Adipocyte (in vitro differentiated cells): ENCODE measurements at places on chromosomes 5 and 9.
A peak's percentile ranks its signal among the peaks of the same experiment; 100 is the strongest.

GRCh38 chr5:138466125-138466899 lies 1.0 kb downstream of the EGR1 start:
- peak; percentile 50 for DNase-seq

DNA sequence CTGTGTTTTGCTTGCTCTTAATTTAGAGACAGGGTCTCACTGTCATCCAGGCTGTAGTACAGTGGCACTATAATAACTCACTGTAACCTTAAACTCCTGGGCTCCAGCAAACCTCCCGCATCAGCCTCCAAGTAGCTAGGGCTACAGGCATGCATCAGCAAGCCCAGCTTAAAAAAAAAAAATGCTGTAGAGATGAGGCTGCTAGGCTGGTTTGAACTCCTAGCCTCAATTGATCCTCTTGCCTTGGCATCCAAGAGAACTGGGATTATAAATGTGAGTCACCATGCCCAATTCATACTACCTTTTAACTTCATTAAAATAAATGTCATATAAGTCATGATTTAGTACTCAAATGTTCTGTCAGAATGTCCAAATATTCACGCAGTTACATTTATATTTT lies 2195.7 kb upstream of the C9orf72 start:
- no peak for DNase-seq

- no peak for DNase-seq
These were observed 173.3 kb upstream of the CLINT1 start for GRCh38 chr5:158032246-158032645.

DNA sequence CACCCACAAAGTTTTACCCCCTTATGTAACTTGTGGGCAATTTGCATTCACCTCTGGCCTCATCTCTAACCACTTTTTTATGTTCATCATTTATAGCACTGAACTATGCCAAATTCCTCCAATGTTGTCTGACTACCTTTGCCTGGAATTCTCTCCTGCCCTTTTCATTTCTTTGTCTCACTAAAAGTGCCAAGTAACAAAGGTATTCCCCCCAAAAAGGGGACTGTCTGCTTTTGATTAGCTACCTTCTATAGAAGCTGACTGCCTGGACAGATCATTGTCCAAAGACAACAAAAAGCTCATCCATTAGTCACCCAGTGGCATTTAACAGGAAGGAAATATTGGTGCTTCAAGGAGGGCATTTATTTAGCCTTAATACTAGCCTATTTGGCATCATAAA lies 189.9 kb upstream of the VCAN start:
- peak; percentile 22 for DNase-seq

DNA sequence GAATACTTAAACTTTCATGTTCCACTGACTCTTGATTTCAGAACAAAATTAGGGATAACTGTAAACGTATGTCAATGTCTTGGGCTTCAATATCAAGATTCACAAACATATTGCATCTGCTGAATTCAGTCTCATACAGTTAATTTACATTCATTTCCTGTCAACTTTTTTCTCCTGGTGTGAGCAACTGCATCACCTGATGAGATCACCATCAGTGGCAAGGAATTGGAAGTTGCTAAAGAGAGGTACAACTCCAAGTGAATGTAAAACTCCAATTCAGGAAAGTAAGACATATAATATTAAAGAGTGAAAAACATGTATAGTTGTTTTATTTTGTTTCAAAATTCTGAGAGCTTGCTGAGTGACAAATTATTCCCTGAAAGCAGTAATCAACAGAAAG lies 1336.2 kb upstream of the C9orf72 start:
- no peak for DNase-seq

DNA sequence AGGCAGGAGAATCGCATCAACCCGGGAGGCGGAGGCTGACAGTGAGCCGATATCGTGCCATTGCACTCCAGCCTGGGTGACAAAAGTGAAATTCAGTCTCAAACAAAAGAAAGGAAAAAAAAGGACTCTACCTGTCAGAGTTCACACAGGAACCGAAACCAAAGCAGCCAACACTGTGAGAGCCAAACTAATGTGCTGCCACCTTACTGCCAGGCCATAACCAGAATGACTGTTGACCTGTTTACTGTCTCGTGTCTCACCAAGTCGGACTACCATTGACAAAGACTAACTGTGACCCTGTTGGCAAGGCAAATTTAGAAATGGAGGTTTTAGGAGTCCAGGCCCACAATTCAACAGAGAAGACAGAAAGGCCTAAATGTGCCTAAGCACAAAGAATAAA lies 112.4 kb downstream of the ANXA2R start:
- no peak for DNase-seq

GRCh38 chr9:30732060-30732459 lies 1652.4 kb upstream of the ACO1 start:
- DNase-seq: no peak

- no peak for DNase-seq
These were observed 352.7 kb upstream of the CD180 start for GRCh38 chr5:67549296-67549618.

GRCh38 chr9:37446401-37446800 lies 18.8 kb downstream of the ZBTB5 start:
- DNase-seq: peak; percentile 15

DNA sequence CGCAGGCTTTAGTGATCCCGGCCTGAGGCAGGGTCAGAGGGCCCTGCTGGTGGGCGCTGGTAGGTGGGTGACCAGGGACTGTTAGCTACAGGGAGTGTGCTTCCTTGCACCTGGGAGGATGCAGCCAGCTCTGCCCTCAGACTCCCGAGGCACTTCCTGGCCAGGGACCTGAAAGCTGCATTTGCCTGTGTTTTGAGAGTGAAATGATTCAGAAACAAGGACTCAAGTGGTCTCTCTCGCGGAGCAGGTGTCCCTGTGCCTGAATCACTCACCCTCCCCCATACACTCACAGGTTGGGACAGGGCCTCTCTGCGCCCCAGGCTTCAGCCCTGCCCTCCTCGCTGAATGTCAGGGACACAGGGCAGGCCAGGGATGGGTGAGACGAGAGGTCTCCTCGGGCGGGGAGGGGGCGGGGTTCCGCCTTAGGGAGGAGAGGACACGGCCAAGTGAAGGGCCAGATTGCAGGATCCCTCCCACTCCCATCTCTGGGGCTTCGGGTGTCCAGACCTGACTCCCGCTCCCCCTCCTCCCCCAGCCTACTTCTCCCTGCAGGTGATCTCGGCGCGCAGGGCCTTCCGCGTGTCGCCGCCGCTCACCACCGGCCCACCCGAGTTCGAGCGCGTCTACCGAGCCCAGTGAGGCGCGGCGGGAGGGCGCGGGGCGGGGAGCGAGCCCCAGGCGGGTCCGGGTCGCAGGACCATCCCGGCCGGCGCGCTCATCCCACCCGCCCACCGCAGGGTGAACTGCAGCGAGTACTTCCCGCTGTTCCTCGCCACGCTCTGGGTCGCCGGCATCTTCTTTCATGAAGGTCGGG lies 1.5 kb downstream of the LTC4S start:
- peak; percentile 25 for DNase-seq

DNA sequence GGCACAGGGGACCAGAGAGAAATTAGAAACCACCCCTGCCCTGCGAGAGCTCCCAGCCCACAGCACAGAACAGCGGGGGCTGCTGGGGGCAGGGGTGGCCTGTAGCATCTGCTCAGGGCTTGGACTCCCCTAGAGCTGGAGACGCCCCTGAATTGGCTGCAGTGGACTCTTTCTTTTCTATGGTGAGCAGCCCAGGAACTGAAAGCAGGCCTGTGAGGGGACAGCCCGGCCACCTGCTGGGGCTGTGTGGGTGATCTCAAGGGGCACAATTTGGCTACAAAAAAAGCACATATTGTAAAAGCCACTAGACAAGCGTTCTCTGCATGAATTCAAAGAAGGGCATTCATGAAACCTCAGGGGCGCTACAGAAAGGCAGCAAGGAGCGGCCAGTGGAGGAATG lies 57.5 kb upstream of the ICE1 start:
- no peak for DNase-seq

DNA sequence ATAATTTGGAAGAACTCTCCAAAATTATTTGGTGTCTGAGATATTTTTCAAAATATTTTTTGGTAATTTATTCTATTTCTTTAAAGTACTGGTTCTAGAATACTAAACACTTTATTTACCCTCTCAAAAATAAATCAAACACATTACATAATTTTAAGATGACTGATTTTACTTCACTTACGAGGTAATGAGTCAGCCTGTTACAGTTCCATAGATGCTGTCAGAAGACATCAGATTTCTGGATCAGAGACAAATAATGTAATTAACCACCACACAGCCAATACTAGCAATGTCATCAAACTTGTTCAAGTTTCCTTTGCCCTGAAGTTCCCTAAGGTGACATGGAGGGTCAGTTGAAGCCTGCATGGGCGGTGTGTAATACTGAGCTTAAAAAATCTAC lies 106.1 kb upstream of the CDH9 start:
- DNase-seq: no peak

DNA sequence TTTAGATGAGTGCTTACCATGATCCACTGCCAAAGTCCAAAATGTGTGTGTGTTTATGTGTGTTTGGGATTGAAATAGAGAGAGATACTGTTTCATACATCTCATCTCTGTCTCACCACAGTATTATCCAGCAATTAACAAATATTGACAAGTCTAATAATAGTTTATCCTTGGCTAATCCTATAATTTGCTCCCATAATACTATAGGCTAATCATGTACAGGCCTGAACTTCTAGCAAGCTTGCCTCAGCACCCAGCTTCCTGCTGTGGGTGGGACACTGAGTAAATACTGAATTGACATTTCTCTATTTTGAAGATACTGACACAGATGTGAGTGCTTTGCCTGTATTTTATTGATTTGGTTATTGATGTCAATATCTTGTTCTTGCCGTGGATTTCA lies 35.3 kb upstream of the KCNV2 start:
- DNase-seq: no peak

GRCh38 chr9:97412626-97413385 lies 910 bp downstream of the TDRD7 start:
- DNase-seq: peak; percentile 14

- DNase-seq: no peak
These were observed 1.4 kb upstream of the HNRNPH1 start for GRCh38 chr5:179624841-179625271.

GRCh38 chr5:172506921-172507320 lies 52.6 kb upstream of the SH3PXD2B start:
- no peak for DNase-seq

DNA sequence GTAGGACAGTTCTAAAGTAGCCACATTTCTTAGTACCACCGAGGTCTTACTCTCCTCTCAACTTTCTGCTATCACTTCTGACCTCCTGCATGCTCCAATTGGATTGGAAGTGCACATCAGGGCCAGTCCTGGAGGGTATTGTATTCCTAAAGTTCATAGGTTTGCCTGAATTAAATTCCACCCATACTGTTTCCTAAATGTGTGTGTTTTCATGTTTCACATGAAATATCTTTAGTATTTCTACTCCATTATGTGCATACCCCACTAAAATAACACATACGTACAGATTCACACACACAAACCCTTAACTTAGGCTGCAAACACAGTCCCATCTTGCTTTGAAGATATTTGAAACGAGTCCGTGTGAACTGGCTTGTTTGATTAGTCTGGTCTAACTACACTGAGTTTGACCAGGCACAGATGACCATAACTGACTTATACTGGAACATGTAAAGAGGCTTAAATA lies 24.8 kb downstream of the ALDH1A1 start:
- no peak for DNase-seq

DNA sequence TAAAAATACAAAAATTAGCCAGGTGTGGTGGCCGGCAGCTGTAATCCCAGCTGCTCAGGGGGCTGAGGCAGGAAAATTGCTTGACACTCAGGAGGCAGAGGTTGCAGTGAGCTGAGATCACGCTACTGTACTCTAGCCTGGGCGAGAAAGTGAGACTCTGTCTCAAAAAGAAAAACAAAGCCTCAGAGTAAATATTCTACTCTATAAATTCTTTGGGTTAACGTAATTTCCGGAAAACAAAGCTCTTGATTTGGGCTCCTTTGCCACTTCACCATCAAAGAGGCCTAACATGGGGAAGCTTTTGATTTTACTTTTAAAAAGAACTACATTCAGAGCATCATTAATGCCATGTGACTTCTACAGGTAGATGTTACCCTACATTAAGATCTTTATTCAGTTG lies 103.1 kb downstream of the SERINC5 start:
- no peak for DNase-seq

- no peak for DNase-seq
These were observed 16.6 kb downstream of the PTGR1 start for GRCh38 chr9:111582888-111583287.

DNA sequence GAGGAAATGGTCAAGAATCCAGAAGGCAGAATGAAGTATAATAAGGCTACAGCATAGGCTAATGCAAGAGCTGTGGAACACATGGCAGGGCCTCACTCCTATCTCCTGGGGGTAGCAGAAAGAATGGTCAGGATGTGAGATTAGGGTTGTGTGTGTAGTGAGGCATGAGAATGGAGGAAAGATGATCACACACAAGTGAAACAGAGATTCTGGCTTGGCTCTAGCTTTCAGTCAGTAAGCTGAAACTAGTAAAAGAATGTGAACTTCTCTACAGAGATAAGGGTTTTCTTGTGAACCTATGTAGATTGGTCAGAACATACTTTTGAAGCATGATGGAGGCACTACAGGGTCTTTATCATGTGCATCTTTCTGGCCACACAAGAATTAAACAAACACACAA lies 298.8 kb downstream of the ASTN2 start:
- no peak for DNase-seq

DNA sequence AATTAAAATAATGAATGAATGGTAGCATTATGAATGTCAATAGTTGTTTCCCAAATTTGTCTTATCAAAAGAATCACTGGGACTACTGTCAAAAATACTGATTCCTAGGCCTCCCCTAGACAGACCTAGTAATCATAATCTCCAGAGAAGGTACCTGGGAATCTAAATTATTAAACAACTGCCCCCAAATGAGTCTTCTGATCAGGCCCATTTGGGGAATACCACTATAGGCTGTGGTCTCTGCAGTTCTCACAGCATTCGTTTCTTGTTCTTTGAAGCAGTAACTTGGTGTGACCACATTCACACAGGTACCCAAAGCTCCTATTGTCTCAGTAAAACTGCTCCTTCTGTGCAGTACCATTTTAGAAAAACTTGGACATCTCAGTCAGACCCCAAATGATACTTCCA lies 230.9 kb downstream of the PIK3R1 start:
- no peak for DNase-seq

DNA sequence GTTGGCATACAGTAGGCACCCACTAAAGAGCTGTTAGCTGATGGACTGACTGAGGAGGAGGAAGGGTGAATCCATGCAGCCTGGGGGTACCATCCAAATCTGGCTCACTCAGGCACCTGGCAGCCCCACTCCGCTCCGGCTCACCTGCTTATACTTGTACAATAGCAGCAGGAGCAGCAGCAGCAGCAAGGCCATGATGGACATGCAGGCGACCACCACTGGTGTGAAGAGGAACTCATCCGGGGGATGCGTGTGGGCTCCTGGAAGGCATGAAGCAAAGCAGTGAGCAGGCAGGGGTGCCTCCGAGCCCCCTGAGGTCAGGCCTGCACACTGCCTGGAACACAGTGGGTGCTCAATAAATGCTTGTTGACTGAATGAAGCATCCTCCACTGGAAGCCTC lies 18.3 kb downstream of the CSF1R start:
- DNase-seq: no peak

- DNase-seq: no peak
These were observed 496.2 kb downstream of the ARHGEF28 start for GRCh38 chr5:74122175-74122574.

- DNase-seq: no peak
These were observed 16.4 kb upstream of the DOLPP1 start for GRCh38 chr9:129064499-129064908.
